ENCODE measurements at places on chromosomes 13 and 19.
A peak's percentile ranks its signal among the peaks of the same experiment; 100 is the strongest.

DNA sequence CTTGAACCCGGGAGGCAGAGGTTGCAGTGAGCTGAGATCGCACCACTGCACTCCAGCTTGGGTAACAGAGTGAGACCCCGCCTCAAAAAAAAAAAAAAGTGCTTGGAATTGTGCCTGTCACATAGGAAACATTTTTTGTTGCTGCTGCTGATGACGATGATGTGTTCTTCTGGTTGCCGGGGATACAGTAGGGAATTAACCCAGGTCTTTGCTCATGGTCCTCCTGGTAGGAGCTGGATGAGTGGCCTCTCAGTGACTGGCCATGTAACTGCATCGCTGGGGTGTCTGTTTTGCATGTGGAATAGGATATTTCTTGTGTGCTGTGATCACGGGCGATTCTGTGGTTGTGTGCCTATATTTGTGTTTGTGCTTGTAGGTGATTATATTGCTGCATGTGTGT, 4.7 kb upstream of the CNFN start:
- no peak for DNase-seq

DNA sequence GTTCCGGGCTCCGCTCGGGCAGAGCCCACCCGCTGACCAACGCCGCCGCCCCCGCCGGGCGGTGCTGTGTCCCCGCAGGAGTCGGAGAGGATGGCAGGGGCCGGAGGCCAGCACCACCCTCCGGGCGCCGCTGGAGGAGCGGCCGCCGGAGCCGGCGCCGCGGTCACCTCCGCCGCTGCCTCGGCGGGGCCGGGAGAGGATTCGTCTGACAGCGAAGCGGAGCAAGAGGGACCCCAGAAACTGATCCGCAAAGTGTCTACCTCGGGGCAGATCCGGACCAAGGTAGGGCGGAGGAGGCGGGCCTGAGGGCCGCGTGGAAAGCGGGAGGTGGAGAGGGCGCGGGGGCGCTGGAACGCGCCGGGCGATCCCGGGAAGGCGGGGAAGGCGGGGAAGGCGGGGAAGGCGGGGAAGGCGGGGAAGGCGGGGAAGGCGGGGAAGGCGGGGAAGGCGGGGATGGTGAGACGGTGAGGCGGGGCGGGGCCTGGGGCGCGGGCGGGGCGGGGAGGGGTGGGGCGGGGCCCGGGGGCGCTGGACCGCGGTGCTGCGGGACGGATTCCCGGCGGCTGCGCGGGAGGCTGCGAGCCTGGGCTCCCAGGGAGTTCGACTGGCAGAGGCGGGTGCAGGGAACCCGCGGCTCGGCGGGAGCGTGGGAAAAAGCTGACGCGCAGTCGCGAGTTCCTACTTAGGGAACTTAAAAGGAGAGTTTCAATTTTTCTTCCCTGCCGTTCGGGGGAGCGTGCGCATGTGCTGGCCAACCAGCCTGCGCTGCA, 421 bp downstream of the DGKH start:
- DNase-seq, result peak; percentile 75

- DNase-seq, result no peak
Measured at GRCh38 chr19:17861542-17862402, 2.1 kb downstream of the RPL18A start.

- DNase-seq, result peak; percentile 65
Measured at GRCh38 chr19:44757057-44757734, 8.7 kb downstream of the BCL3 start.

DNA sequence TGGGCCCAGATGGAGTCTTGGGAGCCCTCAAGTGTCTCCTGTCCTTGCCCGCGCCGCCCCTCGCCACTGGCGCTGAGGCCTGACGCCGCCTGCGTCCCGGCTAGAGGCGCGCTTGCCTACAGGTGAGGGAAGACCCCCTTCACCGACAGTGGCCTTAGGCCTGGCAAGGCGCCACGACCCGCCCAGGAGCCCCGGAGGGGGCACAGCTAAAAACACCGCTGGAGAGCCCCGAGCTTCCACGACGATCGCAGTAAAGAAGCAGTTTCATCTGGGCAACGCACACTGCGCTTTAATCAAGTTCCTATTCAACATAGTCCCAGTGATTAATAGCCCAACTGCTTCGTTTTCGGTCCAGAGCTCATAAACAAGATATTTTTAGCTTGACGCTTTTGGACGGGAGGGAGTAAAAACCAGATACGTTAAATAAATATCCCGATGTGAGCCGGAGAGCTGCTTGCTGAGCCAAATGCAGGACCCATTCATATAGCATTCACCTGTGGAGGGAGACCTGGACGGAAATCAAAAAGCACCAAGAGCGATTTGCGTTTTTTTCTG, 1.5 kb upstream of the CEBPA start:
- peak; percentile 6 for DNase-seq

GRCh38 chr19:335486-336066, 9.0 kb downstream of the MIER2 start:
- DNase-seq, result no peak

GRCh38 chr13:113802090-113802531, 43.1 kb downstream of the TMEM255B start:
- peak; percentile 81 for DNase-seq

DNA sequence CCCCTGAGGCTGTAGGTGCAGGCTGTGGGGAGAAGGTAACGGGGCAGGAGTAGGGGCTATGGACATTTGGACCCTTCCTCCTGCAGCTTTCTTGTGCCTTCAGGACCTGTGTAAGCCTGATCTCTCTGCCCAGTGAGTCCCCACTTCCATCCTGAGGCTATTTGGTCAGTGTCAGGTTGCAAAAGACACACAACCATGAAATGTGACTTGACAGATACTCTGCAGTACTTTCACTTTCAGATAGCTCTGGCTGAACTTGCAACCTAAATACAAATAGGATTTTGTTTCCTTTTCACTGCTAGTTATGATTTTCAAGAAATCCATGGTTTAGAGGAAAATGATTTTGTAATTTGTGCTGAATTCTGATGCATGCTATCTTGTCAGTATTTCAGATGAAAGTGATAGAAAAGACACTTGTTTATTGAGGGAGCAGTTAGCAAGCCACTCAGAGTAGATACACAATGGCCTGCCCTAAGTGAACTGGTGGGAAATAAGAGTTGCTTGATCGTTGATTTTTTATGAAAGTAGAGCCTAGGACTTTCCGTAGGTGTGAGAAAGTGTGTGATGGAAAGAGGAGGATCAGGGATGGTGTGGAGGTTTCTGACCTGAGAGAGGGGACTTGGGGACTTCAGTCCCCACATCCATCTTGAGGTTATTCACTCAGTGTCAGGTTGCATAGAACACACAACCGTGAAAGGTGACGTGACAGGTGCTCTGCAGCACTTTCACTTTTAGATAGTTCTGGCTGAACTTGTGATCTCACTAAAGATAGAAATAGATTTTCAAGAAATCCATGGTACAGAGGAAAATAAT, 18.1 kb upstream of the EID2 start:
- DNase-seq, result no peak

GRCh38 chr13:101258071-101258470, 158.2 kb downstream of the NALCN start:
- peak; percentile 82 for DNase-seq

GRCh38 chr13:91758724-91759123, 360.3 kb downstream of the GPC5 start:
- DNase-seq, result no peak

- no peak for DNase-seq
Measured at GRCh38 chr19:3514930-3515329, 8.8 kb downstream of the FZR1 start.

- no peak for DNase-seq
Measured at GRCh38 chr13:75579529-75579928, 29.9 kb downstream of the UCHL3 start.

DNA sequence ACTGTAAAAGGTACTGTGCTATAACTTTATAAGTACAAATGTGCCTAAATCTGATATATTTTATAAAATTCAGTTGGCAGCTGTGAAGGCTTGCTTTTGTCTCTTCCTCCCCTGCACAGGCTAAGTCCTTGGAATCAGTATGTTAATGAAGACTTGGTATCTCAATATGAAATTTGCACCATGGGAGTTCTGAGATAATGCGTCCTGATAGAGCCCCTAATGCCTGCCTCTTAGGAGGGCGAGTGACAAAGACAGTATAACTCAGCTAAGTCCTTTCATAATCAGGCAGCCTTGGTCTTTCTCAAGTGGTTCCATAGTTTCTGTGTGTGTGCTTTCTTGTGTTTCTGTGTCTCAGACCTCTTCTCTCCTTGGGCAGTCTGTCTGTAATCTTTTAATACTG, 14.7 kb downstream of the LRCH1 start:
- DNase-seq, result no peak

DNA sequence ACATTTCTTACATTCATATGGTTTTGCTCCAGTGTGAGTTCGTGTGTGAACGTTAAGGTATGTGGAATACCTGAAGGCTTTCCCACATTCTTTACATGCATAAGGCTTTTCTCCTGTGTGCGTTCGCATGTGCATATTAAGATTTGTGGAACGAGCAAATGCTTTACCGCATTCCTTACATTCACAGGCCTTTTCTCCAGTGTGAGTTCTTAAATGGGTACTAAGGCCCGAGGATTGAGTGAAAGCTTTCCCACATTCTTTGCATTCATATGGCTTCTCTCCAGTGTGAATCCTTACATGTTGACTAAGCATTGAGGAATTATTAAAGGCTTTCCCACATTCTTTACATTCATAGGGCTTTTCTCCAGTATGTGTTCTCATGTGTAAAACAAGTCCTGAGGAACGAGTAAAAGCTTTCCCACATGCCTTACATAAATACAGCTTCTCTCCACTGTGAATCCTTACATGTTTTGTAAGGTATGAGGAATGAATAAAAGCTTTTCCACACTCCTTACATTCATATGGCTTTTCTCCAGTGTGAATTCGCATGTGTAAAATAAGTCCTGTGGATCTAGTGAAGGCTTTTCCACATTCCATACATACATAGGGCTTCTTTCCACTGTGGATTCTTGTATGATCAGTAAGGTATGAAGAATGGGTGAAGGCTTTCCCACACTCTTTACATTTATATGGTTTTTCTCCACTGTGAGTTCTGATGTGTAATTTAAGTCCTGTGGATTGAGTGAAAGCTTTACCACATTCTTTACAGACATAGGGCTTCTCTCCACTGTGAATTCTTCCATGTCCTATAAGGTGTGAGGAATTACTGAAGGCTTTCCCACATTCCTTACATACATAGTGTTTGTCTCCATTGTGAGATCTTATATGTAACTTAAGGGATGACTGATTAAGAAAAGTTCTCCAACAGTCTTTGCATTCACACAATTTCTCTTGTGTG, 10.7 kb downstream of the ZNF846 start:
- no peak for DNase-seq

GRCh38 chr13:28579736-28580135, 79.2 kb upstream of the POMP start:
- no peak for DNase-seq

DNA sequence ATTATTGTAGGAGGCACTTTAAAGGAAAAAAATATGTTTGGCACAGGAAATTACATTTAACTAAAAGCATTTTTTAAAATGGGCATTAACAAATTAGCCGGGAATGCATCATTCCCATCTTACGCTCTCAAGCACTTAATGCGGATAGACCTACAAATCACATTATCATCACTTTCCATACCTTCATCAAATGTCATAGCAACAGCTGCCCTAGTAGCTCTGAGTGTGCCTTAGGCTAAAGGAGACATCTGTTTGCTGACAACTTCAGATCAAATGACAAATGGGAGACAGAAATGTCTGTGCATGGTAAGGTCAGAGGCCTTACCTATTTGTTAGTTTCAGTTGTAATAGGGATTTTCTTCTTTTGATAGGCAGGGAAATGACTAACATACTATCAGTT, 773.2 kb upstream of the SLC10A2 start:
- no peak for DNase-seq

DNA sequence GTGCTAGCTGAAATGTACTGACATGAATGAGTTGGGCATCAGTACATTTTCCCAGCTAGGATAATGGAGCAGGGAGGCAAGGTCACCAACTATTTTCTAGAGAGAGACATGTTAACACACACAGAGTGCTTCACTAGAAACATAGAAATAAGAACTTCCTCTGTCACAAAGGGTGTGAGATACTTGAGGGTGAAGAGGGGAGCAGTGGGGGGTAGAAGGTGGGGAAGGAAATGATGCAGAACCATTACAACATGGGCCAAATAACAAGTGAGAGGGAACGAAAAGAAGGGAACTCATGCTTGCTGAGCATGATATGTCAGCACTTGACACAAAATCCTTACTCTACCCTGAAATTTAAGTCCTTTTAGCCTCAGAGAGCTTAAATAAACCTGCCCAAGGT, 87.8 kb upstream of the RFC3 start:
- DNase-seq, result no peak

- no peak for DNase-seq
Measured at GRCh38 chr19:57058871-57059270, 60.9 kb upstream of the USP29 start.

GRCh38 chr13:46012404-46012803, 40.1 kb downstream of the ZC3H13 start:
- DNase-seq, result no peak

- no peak for DNase-seq
Measured at GRCh38 chr19:16118489-16119033, 6.9 kb downstream of the RAB8A start.

- DNase-seq, result peak; percentile 9
Measured at GRCh38 chr13:75587679-75588078, 38.1 kb downstream of the UCHL3 start.

DNA sequence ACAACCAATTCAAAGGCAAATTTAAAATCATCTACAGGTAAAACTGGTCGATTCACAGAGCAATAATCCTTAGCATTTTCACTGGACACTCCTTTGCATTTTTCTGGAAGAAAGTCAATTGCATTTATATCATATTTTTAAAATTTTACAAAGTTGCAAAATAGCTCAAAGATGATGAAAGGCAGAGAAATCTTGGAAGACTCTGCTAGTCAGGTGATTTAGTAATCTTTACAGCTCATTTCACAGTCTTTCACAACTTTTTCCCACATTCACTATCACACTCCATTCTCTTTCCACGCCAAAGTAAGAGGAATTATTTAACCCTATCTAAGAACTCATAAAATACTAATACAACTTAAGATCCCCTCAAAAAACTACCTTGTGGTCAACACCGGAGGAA, 1063.8 kb downstream of the EFNB2 start:
- DNase-seq, result peak; percentile 15

- no peak for DNase-seq
Measured at GRCh38 chr13:78599645-78600279, 3.6 kb downstream of the POU4F1 start.

GRCh38 chr13:27004866-27005265, 166.7 kb downstream of the USP12 start:
- no peak for DNase-seq

- DNase-seq, result no peak
Measured at GRCh38 chr13:99959540-99960230, 11.9 kb downstream of the ZIC5 start.
